ENCODE measurements at places on chromosomes 1 and 21.

DNA sequence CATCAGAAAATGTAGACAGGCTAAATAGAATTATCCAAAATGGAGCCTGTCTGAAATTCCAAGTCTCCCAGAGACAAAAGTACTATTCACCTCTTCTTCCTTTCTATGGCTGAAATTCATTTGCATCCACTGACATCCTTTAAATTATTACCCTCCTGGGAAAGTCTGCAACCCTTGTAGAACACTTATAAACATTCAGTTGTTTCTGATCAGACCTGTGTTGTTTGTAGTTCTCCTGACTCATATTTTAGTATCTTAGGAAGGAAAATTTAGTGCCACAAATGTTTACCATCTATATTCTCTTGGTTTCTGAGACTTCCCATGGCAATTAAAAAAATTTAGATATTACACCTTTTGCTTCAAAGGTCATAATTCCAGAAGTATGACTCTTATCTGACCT, 69.6 kb upstream of the C1orf105 start:
- DNase-seq: no peak

DNA sequence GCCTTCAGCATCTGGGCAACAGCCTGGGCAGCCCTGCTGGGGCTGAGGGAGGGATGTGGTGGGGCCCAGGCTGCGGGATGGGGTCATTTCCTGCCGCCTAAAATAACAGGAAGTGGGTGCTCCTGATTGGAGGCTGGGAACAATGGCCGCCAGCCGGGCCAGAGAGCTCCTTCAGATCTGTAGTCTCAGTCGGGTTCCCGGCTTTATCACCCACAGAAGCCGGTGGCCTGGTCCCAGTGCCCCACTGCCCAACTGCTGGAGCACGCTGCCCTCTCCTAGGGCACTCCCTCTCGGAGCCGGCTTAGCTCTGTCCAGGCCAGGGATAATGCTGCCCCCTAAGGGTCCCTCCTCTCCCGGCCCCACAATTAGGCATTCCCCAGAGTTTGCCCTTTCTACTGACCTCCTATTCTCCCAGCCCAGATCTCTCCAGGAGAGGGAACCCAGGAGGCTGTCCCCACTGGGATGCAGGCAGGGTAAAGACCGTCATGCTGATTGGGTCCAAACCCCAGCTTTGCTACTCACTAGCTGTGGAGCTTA, 5.1 kb downstream of the MAP7D1 start:
- DNase-seq: peak; percentile 85

DNA sequence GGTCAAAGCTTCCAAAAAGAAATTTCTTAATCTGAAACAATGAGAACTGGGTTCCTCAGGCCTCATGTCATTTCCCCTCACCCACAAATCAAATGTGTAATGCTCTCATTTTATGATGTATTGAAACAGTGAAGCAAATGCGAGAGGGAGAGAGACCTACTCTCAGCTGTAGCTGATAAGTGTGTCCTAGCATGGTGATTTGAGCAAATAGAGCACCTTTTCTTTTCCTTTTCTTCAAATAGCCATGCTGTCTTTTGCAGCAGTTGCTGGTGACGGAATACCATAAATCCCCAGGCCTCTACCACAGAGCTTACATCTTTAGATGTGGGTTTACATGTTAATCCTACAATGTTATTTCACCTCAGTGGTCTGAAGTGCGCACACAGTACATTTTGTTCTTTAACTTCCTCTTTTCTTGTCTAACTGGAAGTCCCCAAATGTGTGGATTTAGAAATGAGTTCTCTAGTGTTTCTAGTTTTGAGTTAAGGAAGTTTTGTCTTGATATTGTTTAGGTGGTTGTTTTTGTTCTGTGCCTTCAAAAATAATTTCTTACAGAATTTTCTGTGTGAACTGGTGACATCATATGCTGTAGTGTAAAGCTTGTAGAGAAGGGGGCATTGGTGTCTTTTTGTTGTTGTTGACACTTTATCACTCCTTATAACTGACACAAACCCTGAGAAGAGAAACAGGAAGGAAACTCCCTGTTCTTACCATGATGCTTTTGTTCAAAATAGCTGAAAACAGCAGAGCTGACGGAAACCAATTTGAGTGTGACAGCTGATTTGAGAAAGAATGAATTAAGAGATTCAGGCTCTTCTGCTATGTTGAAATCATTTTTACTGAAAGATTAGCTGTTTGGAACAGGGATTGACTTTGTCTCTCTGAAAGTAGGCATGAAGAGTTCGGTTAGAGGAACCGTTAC, 12.2 kb downstream of the SMAP2 start:
- peak; percentile 88 for DNase-seq

GRCh38 chr1:41518471-41518870, 34.0 kb upstream of the EDN2 start:
- no peak for DNase-seq

DNA sequence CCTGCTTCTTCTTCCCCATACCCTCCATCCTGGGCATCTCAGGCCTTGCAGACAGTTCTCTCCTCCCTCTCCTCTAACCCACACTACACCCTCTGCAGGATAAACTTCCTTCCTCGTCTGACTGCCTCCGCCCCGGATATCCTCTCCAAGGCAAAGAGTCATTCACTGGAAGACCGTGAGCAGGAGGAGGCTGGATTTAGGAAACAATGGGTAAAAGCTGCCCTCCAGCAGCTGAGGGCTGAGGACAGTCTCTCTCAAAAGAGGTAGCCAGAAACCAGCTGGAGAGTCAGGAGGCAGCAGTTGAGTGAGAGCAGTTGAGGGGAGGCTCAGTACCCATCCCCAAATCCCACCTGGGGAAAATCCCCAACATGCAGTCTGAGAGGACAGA, 1.4 kb downstream of the CSRP1 start:
- no peak for DNase-seq

DNA sequence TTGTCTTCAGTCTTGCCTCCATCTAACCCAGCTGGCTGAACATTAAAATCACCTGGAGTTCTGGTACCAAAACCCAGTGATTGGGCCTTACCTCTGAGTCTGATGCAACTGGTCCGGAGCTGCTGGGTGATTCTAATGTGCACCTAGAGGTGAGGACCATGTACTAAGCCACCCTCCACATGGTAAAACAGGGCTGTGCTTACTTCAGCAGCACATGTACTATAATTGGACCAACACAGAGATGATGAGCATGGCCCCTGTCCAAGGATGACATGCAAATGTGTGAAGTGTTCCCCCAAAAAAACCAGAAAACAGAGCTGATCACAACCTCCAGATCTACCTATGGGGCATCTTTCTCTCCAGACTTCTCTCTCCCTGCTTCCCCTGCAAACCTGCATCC, 37.0 kb downstream of the ELK4 start:
- DNase-seq: no peak

- DNase-seq: no peak
These were observed 46.7 kb upstream of the FOXO6 start for GRCh38 chr1:41314376-41315145.

- no peak for DNase-seq
These were observed 5.1 kb downstream of the CLCNKA start for GRCh38 chr1:16026723-16027484.

DNA sequence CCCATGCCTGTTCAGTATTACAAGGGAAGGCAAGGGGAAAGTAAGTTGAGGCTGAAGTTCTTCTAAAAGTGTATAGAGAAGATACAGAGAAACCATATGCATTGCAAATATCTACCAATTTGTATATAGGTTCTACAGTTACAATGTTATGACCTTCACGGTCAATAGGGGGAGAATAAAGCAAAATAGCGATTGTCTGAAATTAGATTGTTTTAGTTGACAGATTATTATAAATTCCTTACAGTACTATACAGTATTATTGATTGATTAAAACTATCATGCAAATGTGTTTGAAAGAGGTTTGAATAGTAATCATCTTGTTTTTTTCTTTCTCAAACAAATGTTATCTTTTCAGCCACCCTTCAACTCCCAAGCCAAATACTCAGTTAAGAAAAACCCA, 13.7 kb upstream of the BRINP3 start:
- DNase-seq: no peak

- DNase-seq: no peak
These were observed 136.7 kb downstream of the ADSS2 start for GRCh38 chr1:244314921-244315559.

GRCh38 chr1:156281693-156282478, 739 bp downstream of the SMG5 start:
- DNase-seq: peak; percentile 36

- DNase-seq: no peak
These were observed 303.2 kb downstream of the LMX1A start for GRCh38 chr1:165053351-165053750.

DNA sequence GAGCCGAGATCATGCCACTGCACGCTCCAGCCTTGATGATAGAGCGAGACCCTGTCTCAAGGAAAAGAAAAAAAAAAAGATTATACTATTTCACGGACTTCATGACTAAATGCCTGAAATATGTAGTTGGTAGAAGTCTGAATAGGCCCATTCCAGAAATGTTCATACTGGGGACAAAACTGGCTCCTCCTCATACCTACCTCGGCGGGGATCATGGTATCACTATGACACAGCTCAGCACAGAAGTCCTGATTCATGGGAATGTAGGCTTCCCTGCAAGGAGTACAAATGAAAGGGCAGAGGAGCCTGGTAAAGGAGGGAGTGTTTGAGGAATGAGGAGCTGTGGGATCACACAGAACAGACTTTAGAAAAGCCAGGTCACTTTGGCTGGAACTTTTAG, 5.0 kb downstream of the SPATA46 start:
- DNase-seq: no peak

- DNase-seq: no peak
These were observed 805 bp downstream of the NRIP1 start for GRCh38 chr21:15063814-15064575.

GRCh38 chr1:19255288-19255687, 3.7 kb downstream of the MRTO4 start:
- DNase-seq: no peak

DNA sequence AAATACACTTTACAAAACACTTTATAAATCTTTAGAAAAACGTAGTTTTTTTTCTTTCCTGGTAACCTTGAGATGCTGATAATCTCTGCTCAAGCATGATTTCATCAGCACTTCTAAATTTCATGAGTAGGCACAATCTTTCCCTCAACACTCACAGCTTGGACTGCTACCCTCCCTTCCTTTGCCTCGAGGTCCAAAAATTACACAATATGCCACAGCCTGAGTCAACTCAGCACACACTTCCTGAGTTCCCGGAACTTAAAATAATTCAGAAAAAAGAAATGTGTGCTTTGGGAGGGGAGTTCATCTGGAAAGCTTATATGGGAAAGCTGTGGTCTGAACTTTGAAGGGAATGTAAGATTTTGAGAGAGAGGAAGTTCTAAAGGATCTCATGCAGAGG, 5.9 kb downstream of the CLCA2 start:
- peak; percentile 77 for DNase-seq

DNA sequence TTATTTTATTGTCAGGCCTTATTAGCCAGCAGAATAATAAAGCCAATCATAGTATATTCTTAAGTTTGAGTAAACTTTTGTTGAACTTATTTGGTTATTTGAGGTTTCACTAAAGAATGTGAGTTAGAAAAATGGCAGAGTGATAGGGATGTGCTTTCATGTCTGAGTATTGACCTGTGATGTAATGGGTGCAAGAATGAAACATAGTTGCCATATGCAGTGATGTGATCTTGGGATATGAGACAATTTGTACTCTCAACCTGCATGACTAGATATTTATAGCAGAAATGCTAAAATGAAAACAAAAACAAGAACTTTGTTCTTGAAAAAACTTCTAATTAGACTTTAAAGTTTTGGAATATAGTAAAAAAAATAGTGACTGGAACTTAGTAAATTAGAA, 97.9 kb downstream of the DISP1 start:
- DNase-seq: no peak

- DNase-seq: no peak
These were observed 465.7 kb downstream of the PLPP3 start for GRCh38 chr1:56113679-56114078.

GRCh38 chr1:181040284-181040865, 6.6 kb downstream of the MR1 start:
- no peak for DNase-seq

DNA sequence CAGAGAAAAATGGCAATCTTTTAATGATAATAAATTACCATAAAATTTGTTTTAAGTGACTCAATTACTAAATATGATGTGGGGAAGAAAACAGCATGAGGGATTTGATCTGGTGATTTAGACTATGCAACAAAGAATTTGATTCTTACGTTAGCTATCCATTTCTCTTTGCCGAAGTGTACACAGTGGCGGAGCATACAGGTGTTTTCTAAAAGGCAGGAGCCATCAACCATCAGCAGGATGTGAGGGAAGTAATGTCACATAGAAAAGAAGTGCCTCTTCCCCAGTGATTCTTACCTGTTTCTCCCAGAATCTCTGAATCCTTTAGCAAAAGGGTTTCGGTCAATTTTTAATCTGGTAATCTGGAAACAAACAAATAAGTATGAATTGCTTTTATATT, 74.3 kb downstream of the TBX15 start:
- DNase-seq: no peak

- DNase-seq: no peak
These were observed 570.9 kb downstream of the NEGR1 start for GRCh38 chr1:71711456-71711855.

DNA sequence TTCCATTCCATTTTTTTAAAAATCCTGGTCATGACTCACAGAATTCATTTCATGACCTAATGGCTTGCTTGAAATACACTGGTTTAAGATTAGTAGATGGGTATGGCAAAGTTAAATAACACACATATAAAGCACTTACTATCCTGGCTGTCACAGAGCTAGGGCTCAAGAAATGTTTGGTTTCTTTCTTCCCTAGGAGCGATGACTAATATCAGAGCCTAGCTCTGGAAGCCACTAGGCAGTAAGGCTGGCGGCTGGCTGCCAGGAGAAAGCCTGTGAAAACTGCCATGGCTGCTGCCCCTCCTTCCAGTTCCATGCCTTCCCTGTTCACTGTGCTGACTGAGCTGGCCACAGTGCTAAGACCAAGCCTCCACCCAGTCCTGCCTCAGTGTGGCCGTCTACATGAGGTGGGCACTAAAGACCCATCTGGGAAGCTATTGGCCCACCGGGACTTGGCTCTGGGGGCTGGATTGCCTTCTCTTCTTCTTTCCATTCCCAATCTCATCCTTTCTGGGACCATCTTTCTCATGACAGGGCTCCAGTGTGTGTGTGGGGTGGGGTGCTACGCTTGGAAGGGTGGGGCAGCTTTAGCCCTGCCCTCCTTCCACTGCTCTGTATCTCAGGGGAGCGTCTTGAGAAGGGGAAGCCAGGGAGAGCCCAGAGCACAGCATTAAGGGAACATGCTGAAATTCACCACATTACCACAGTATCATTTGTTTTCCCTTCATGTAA, 10.8 kb upstream of the ASCL5 start:
- DNase-seq: no peak

- DNase-seq: no peak
These were observed 117.5 kb downstream of the NAV1 start for GRCh38 chr1:201656311-201657032.

GRCh38 chr1:174990382-174990999, 9.3 kb upstream of the CACYBP start:
- no peak for DNase-seq

DNA sequence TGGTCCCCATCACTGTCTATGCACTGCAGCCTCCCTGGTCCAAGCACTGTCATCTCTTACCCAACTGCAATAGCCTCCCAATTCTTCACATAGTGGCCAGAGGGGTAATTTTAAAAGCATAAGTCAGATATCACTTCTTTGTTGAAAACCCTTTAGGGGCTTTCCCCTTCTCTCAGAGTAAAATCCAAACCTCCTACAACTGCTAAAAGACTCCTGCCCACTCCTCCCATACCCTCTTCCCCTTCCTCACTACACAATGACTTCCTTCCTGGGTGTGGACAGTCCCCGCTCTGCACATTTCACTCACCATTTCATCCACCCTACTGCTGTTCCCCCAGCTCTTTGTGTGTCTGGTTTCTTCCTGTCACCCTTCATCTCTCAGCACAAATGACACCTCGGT, 8.3 kb downstream of the MCOLN2 start:
- DNase-seq: peak; percentile 75

GRCh38 chr1:29197590-29197924, 15.9 kb upstream of the SRSF4 start:
- DNase-seq: peak; percentile 34

Data from activated CD4-positive, alpha-beta T cell treated with anti-CD3 and anti-CD28 coated beads, Interleukin-2, amount 50 U/mL, for 16 hours (primary cell).